MCF 10A (cell line): ENCODE measurements at places on chromosomes 2 and 18. TPM values are rescaled to one million over a fixed set of nuclear protein-coding genes. Genes with fewer than 3 reads are reported as not detected.
A peak's percentile ranks its signal among the peaks of the same experiment; 100 is the strongest.

- peaks cover 34% of the 10 kb centered on the region for H3K4me1 ChIP-seq
- no peaks in the 10 kb centered on the region for H3K27me3 ChIP-seq
- no peak overlapping the region for H3K27ac ChIP-seq
- H3K36me3 ChIP-seq: no peaks in the 10 kb centered on the region
Measured at GRCh38 chr2:109135359-109136197, 6.6 kb downstream of the SH3RF3 start.

Gene IMPACT
- total RNA-seq: 88.3 and 97.2 TPM in 2 replicates

GRCh38 chr2:237962432-237963084 lies 4.3 kb upstream of the UBE2F start:
- H3K27ac ChIP-seq: no peak overlapping the region
- peaks cover 6% of the 10 kb centered on the region for H3K36me3 ChIP-seq
- H3K27me3 ChIP-seq: no peaks in the 10 kb centered on the region

Gene REG3A
- not detected in 2 replicates for total RNA-seq

- no peak overlapping the region for H3K4me3 ChIP-seq
- no peak for DNase-seq
- H3K27me3 ChIP-seq: no peaks in the 10 kb centered on the region
- peaks cover 11% of the 10 kb centered on the region for H3K4me1 ChIP-seq
- H3K27ac ChIP-seq: no peak overlapping the region
- no peaks in the 10 kb centered on the region for H3K36me3 ChIP-seq
Measured at GRCh38 chr2:76163860-76164259, 453.1 kb upstream of the GCFC2 start.

Gene FNDC4
- total RNA-seq: 0.79 and 1.1 TPM in 2 replicates

Gene ABCG8
- total RNA-seq: not detected in 2 replicates

GRCh38 chr2:163466331-163467250 lies 269.2 kb downstream of the FIGN start:
- H3K4me1 ChIP-seq: peaks cover 6% of the 10 kb centered on the region
- H3K27ac ChIP-seq: no peak overlapping the region
- no peak overlapping the region for H3K4me3 ChIP-seq
- no peak for DNase-seq

DNA sequence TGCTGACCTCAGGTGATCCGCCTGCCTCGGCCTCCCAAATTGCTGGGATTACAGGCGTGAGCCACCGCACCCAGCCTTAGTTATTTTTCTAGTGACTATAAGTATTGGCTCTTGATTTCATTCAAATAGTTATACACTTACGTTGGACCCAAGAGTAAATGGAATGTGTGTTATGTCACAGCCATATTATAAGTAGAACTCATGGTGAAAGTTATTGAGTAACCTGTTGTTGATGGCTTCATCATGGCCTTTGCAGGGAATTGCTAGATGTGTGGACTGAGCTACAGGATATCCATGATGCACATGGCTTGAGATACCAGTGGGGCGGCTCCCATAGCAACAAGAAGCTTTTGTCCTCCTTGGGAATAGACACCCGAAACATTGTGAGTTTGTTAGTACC lies 44.7 kb downstream of the AFTPH start:
- H3K36me3 ChIP-seq: peaks cover 41% of the 10 kb centered on the region
- H3K4me1 ChIP-seq: peaks cover 9% of the 10 kb centered on the region
- DNase-seq: no peak
- H3K4me3 ChIP-seq: no peak overlapping the region
- H3K27me3 ChIP-seq: no peaks in the 10 kb centered on the region

DNA sequence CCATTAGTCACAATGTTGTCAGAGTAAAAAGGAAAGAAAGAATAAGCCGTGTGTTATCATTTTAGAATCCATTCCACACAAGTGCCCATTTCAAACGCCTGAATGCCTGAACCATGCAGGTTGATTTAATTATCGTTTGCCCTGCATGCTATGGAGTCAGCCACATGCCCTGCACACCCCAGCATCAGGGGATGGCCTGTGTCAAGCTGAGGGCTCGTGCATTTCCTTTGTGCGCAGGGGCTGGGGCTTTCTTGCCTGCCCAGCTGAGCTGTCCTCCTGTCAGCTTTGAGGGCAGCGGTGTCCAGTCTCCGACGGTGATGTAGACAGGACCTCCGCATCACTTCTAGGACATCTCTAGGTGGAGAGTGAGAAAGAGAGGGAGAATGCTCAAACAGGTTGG lies 200.4 kb downstream of the TSN start:
- H3K4me3 ChIP-seq: no peak overlapping the region
- H3K4me1 ChIP-seq: no peaks in the 10 kb centered on the region
- H3K27me3 ChIP-seq: no peaks in the 10 kb centered on the region
- no peaks in the 10 kb centered on the region for H3K36me3 ChIP-seq

- H3K27ac ChIP-seq: no peak overlapping the region
- no peak for DNase-seq
- H3K4me1 ChIP-seq: no peaks in the 10 kb centered on the region
- H3K4me3 ChIP-seq: no peak overlapping the region
- H3K27me3 ChIP-seq: no peaks in the 10 kb centered on the region
Measured at GRCh38 chr2:23554054-23554697, 169.2 kb downstream of the KLHL29 start.

GRCh38 chr2:180604077-180604476 lies 376.3 kb upstream of the UBE2E3 start:
- H3K27me3 ChIP-seq: no peaks in the 10 kb centered on the region
- no peaks in the 10 kb centered on the region for H3K36me3 ChIP-seq
- H3K27ac ChIP-seq: no peak overlapping the region
- peak; percentile 48 for DNase-seq
- H3K4me1 ChIP-seq: no peaks in the 10 kb centered on the region
- no peak overlapping the region for H3K4me3 ChIP-seq

- H3K4me3 ChIP-seq: no peak overlapping the region
- no peak for DNase-seq
- peaks cover 12% of the 10 kb centered on the region for H3K27me3 ChIP-seq
- no peaks in the 10 kb centered on the region for H3K36me3 ChIP-seq
- H3K27ac ChIP-seq: no peak overlapping the region
- no peaks in the 10 kb centered on the region for H3K4me1 ChIP-seq
Measured at GRCh38 chr2:10909996-10910341, 1.8 kb upstream of the KCNF1 start.

DNA sequence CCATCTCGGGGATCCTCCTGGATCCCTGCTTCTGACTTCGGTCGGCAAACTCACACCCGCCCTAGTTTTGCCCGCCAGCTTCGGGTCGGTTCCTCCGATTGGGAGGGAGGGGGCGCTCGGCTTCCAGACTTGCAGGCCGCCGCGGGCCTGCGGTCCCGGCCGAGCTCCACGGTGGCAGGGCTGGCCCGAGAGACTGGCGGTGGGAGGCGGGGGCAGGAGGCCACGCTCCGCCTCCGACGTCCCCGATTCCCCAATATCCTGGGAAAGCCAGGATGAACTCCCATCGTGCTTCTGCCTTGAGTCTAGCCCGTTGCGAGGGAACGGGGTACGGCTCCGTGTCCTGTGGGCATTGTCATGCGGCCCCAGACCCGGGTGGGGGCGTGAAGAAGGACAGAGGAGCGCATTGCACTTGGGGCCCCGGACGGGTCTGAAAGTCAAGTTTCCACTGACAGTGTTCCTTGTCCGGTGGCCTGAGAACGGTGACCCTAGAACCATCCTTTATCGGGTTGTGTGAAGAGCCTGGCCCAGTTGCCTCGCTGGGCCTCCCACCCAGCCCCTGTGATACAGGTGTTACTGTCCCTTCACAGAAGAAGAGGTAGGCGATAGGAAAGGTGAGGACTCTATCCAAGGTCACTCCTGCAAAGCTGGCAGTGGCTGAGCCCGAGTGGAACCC lies 2.4 kb upstream of the INHBB start:
- no peak overlapping the region for H3K27ac ChIP-seq
- peaks cover 6% of the 10 kb centered on the region for H3K4me1 ChIP-seq
- H3K4me3 ChIP-seq: peak overlapping the region; percentile 4
- peaks cover 12% of the 10 kb centered on the region for H3K27me3 ChIP-seq

DNA sequence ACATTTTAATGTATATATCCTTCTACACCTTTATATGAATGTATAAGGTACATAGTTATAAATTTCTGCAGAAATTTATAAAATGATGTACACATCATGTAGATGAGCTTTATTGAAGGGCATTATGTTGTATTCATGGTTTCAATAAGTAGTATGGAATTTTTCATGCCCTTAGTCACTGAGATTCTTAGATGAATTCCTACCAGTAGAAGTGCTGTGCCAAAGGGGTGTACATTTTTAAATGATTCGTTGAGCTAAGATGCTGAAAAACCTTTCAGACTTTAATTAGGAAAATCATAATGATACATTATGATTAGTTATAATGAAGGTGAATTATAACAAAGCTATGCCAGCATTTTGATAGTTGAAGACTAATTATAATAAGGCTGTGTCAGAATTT lies 115.2 kb downstream of the ZNF236 start:
- DNase-seq: no peak
- H3K36me3 ChIP-seq: peaks cover 44% of the 10 kb centered on the region
- H3K4me3 ChIP-seq: no peak overlapping the region
- H3K4me1 ChIP-seq: no peaks in the 10 kb centered on the region
- no peaks in the 10 kb centered on the region for H3K27me3 ChIP-seq
- H3K27ac ChIP-seq: no peak overlapping the region

DNA sequence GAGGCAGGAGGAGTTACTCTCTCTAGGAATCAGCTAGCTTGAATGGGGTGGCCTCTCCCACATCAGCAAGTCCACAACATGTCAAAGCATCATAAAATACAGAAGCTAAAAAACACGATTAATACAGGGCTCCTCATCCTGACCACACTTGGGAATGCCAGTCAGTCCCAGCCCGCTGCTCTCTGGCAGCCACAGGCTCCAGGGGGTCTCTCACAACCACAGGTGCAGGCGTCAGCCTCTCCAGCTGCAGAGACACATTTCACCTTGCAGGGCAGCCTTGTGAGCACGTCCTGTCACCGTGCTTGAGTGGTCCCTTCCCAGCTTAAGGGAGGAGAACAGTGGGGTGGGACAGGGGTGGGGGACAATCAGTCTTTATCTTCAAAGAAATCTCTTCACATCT lies 137.4 kb upstream of the SH3BP4 start:
- no peaks in the 10 kb centered on the region for H3K36me3 ChIP-seq
- H3K4me1 ChIP-seq: no peaks in the 10 kb centered on the region
- H3K27ac ChIP-seq: no peak overlapping the region
- no peak overlapping the region for H3K4me3 ChIP-seq
- DNase-seq: no peak

DNA sequence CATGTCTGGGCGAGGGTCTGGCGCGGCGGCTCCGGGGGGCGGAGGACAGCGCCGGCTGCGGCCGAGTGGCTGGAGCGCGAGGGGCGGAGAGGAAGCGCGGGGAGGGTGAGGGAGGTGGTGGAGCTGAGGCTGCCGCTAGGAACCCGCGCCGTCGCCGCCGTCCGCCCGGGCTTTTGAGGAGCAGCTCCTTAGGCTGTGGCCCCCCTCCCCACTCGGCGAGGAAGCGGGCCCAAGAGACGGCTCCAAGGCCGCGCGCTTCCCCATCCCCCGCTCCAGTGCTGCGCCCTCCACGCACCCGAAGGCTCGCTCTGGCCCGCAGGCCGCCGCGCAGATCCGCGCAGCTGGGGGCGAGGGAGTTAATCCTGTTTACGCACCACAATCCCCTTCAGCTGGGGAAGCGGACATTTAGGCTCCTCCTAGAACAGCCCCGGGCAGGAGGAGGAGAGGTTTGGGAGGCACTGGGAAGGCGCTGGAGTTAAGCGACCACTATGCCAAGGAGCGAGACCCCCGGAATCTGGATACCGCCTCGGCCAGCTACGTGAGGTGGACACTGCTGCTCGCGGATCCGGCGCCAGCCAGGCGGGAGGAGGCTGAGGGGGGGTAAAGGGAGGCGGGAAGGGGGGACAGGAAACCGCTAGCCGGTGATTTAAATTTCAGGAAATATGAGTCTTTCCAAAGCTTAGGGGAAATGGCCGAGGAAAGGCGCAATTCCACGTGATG lies at the start of gene CNRIP1:
Gene CNRIP1 (minus strand): TSS at position 552 of the 720 bp plus-strand sequence. CDS start 549 bp downstream, at position 3.
- H3K27ac ChIP-seq: no peak within 1 kb of the TSS
- peak; percentile 44 for DNase-seq
- peaks cover 9% of the 10 kb centered on the region for H3K27me3 ChIP-seq
- H3K36me3 ChIP-seq: no peaks in the 10 kb centered on the region
- peak within 1 kb of the TSS; percentile 65 for H3K4me3 ChIP-seq

Gene B3GNT7
- not detected in 2 replicates for total RNA-seq

Gene MYO3B
- total RNA-seq: not detected in 2 replicates

DNA sequence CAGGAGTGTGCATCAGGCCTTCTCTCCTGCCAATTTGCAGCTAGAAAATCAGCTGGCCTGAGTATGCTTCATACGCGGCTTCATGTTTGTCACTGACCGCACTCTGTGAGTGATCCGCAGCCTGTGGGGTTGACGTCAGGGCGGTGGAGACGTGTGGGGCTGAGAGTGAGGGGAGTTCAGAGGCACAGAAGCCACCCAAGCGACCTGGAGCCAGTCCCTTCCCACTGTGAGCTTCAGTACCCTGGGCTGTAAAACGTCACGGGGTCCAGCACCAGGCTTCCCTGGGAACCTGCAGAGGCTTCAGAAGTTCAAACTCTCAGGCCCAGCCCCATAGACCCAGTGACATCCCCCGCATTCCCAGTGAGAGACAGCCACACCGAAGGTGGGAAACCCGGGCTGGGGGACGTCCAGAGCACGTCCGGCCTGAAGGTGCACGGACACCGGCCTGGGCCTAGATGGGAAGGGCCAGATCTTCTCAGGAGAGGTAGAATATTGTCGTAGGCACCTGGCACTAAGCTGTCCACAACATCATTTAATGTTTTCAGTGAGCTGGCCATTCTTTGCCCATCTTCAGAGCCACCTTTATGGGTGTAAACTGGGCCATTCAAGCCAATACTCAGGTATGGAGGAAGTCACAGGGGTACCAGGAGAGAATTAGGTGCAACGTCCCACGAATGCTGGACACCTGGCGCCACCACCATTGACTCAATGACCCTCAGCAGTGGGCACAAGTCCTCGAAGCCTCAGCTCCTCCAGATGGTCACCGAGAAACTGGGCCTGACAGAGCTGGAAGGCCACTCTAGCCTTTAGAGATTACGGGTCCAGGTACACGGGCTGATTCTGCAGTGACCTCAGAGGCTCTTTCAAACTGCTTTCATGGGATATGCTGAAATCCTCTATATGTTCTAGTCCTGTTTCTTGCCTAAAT lies 235.6 kb upstream of the MYT1L start:
- H3K4me1 ChIP-seq: no peaks in the 10 kb centered on the region
- no peak overlapping the region for H3K4me3 ChIP-seq
- H3K27ac ChIP-seq: no peak overlapping the region
- H3K36me3 ChIP-seq: no peaks in the 10 kb centered on the region
- no peak for DNase-seq

Gene CENPA
- total RNA-seq: 19.7 and 35.1 TPM in 2 replicates

DNA sequence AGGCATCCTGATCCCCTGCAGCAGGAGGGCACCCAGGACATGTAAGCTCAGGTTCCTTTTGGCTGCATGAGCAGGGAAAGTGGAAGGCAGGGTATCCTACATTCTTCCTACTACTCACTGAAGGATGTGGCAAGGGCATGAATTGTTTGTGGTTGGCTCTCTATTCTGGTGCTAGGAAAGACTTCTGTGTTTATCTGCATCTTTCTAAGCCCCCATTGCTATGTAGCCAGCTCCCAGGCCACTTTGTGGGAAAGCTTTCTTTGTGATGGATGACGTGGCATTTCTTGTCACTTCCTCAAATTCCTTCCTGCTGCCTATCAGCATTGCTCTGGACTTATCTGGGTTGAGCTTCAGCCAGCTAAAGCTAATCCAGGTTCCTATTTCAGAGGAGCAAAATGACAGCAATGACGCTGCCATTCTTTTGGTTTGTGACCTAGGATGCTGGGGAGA lies 46.2 kb downstream of the MEIS1 start:
- H3K27me3 ChIP-seq: no peaks in the 10 kb centered on the region
- H3K27ac ChIP-seq: no peak overlapping the region
- no peaks in the 10 kb centered on the region for H3K4me1 ChIP-seq
- peaks cover 15% of the 10 kb centered on the region for H3K36me3 ChIP-seq
- no peak for DNase-seq
- no peak overlapping the region for H3K4me3 ChIP-seq
